Fibroblast of the aortic adventitia (primary cell): ENCODE measurements at places on chromosomes 12 and 14. TPM values are rescaled to one million over a fixed set of nuclear protein-coding genes. Genes with fewer than 3 reads are reported as not detected.

The PCED1B gene
- total RNA-seq, result 0.27 TPM in 1 of 2 replicates, not detected in the other

The SOAT2 gene
- 0.09 TPM in 1 of 2 replicates, not detected in the other for total RNA-seq

The OLR1 gene
- total RNA-seq, result not detected in 2 replicates

The EP400 gene
- 11.4 and 14.7 TPM in 2 replicates for total RNA-seq

The PRH2 gene
- total RNA-seq, result not detected in 2 replicates

The TMEM119 gene
- total RNA-seq, result 58.4 and 164 TPM in 2 replicates

The MMP19 gene
- 9.7 and 11.1 TPM in 2 replicates for total RNA-seq

The SDS gene
- total RNA-seq, result not detected in 2 replicates

The EVL gene
- 14.4 and 19.5 TPM in 2 replicates for total RNA-seq

The CEBPE gene
- not detected in 2 replicates for total RNA-seq

The DLK1 gene
- 0.09 TPM in 1 of 2 replicates, not detected in the other for total RNA-seq

The CTDSP2 gene
- total RNA-seq, result 90.7 and 128 TPM in 2 replicates

The RPL10L gene
- not detected in 2 replicates for total RNA-seq

The RNASE3 gene
- not detected in 2 replicates for total RNA-seq

The MAPK1IP1L gene
- total RNA-seq, result 16.2 and 71.8 TPM in 2 replicates

The MANSC1 gene
- total RNA-seq, result 2.1 and 10.9 TPM in 2 replicates

The RHOJ gene
- 7.4 and 13.5 TPM in 2 replicates for total RNA-seq

The TAS2R43 gene
- total RNA-seq, result 1.3 and 2.3 TPM in 2 replicates

The LIN7A gene
- total RNA-seq, result 6.6 and 8.9 TPM in 2 replicates

The CLEC12A gene
- not detected in 2 replicates for total RNA-seq

The LRRC10 gene
- total RNA-seq, result not detected in 2 replicates

The NPFF gene
- total RNA-seq, result not detected in 2 replicates

The SCN8A gene
- 7.9 and 17.2 TPM in 2 replicates for total RNA-seq

The BCL2L14 gene
- not detected in 2 replicates for total RNA-seq

The CDK2 gene
- total RNA-seq, result 8.5 and 38.5 TPM in 2 replicates

The HVCN1 gene
- total RNA-seq, result 0.74 and 2.6 TPM in 2 replicates

The CELA1 gene
- 0.25 TPM in 1 of 2 replicates, not detected in the other for total RNA-seq

The ANO4 gene
- total RNA-seq, result 0.18 and 1.6 TPM in 2 replicates

The LUM gene
- 88.8 and 582 TPM in 2 replicates for total RNA-seq

The NANOG gene
- under 0.01 and 0.16 TPM in 2 replicates for total RNA-seq

The SMOC1 gene
- total RNA-seq, result 0.25 and 1.1 TPM in 2 replicates
